Prostate gland (tissue), 2 donors: ENCODE measurements at places on chromosomes 4 and X.
A peak's percentile ranks its signal among the peaks of the same experiment; 100 is the strongest.

DNA sequence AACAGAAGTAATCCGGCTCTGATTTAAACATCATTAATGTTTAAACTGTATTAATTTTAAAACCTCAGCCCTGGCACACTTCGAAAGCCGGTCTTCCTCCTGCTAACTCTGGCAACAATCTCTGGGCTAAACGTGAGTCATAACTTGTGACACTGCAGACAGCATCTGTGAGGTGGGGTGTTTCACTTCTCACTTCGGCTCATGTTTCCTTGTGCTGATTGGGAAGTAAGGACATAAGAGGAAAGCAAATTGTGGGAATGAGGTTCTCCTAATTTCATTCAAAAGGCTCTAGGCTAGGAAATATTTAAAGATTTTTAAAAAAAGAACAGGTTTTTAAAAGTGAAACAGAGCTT is 139.9 kb upstream of the USP9X start:
- peak; percentile 5 for DNase-seq

DNA sequence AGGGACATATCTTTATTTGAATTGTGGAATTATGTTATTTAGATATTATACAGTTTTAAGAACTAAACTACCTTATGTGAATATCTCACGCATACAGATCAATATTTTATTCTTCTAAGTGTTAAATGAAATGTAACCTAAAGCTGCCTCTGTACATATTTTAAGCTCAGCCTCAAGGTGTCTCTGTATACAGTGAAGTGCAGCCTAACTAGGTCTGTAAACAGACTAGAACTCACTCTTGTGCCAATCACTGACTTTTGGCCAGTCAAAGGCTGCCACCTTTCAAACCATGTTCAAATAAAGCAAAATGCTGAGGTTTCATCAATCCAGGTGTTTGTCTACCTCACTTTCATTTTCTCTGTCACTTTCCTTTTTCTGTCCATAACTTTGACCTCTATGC is 1074.5 kb upstream of the PRKX start:
- DNase-seq, result no peak

GRCh38 chrX:111447298-111447697 is 35.3 kb upstream of the DCX start:
- no peak for DNase-seq

GRCh38 chr4:141132709-141133145 is 542 bp downstream of the RNF150 start:
- DNase-seq, result peak; percentile 29

- no peak for DNase-seq
Measured at GRCh38 chr4:6179362-6179761, 21.0 kb downstream of the JAKMIP1 start.

DNA sequence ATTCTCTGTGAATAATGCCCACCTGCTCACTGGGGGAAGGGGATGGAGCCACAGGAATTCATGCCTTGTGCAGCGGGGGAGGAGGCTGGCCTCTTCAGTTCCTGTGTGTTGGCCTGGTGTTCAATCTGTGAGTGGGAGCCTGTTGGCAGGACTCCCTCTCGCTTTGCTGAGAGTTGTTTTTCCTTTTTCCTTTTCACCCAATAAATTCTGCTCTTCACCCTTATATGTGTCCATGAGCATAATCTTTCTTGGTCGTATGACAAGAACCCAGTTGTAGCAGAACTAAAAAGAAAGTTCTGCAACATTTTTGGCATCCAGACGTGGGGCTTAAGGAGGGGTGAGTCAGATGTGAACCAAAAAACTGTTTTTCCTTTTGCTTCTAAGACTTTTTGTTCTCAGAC is 235.2 kb upstream of the HDX start:
- DNase-seq, result no peak

DNA sequence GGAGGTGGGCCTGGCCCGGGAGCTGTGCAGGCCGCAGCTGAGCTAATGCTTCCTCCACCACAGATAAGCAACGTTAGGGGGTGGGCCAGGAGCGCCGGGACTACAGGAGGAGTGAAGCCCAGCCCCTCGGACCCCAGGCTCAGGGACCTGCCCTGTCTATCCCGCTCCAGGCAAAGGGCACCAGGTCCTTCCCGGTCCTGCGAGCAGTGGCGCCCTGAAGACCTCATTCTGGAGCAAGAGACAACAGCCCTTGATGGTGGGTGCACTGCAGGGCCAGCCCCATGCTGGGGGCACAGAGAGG is 730 bp upstream of the TREX2 start:
- DNase-seq, result no peak

DNA sequence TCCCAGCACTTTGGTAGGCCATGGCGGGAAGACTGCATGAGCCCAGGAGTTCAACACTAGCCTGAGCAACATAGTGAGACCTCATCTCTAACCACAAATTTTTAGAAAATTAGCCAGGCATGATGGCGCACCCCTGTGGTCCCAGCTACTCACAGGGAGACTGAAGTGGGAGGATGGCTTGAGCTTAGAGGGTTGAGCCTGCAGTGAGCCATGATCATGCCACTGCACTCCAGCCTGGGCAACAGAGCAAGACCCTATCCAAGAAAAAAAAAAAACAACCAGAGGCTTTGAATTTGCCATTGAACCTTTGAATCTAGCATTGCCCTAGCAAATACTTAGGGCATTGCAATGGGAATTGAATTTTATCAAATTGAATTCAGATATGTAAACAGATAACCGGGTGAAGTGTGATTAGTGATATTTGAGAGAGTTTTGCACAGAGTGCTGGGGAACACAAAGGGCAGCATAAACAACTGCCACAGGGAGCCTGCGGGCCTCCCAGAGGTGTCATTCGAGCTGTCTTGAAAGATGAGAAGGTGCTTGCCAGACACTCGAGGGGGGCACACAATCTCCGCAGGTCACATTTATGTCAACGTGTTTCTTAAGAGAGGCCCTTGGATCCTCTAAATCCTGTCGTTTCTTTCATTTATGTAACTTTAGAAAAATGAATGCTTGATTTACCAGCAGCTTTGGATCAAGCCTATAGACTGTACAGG is 200.3 kb downstream of the AASDH start:
- no peak for DNase-seq

- DNase-seq, result no peak
Measured at GRCh38 chr4:149031399-149031798, 589.2 kb upstream of the NR3C2 start.

- peak; percentile 49 for DNase-seq
Measured at GRCh38 chr4:26058537-26058936, 144.5 kb downstream of the SMIM20 start.

DNA sequence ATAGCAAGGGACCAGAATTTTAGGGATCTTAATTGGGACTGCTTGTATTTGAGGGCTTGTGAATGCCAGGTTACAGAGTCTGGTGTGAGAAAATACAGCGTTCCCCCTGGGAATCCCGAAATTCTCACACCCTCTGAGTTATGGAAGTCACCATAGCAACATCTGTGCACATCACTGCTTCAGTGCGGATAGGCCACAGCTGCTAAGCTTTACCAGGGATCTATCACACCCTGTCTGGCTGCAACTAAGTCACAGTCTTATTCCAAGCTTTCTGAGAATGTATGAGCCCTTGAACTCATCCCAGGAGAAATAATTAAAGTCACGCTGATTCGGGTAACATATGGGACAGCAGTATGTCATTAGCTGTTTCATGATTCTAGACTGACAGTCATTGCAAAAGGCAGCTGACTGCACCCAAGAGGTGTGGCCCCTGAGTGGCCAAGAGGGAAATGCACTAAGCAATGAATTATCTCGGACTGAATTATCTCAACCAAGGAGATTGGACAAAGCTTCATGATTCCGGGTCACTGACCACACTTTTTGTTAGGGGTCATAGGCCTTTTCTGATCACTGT is 46.7 kb upstream of the BTC start:
- DNase-seq, result no peak

DNA sequence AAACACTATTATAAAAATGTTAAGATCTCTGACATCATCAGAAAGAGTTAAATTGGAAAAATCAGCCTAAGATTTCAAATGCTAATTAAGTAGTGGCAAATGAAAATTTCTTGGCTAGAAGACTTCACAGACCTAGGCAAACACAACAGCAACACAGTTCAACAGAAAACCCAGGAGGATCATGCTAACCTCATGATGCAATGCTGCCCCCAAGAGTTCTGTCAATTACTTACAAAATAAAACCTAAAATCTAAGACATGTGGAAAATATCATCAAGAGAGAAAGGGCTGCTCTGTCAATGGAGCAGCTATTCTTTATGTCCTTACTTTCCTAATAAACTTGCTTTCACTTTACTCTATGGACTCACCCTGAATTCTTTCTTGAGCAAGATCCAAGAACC is 21.0 kb downstream of the S100G start:
- no peak for DNase-seq

GRCh38 chr4:48340276-48340964 is 909 bp upstream of the SLAIN2 start:
- peak; percentile 58 for DNase-seq

- DNase-seq, result no peak
Measured at GRCh38 chr4:41748571-41749475, at the start of gene PHOX2B. Gene PHOX2B, minus strand, starts transcription at chr4:41748725. Its CDS starts 115 bp downstream, at chr4:41748610.

GRCh38 chr4:127403471-127404084 is 229.2 kb upstream of the INTU start:
- no peak for DNase-seq

DNA sequence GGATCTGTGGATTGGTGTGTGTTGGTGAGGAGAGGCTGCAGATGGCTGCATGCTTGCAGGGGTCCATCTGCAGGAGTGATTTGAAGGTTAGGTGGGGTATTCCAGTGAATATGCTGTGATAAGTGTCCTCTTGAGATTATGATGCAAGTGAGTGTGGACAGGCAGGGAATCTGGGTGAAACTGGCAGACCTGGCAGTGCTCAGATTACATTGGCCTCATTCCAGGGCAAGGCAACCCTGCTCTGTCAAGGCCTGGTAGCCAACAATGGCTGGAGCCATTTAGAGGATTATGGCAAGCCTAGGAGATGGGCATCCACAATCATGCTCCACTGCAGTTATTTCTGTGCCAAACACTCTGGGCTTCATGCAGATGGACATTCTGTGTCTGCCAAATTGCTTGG is 113.9 kb downstream of the RTL3 start:
- DNase-seq, result no peak

DNA sequence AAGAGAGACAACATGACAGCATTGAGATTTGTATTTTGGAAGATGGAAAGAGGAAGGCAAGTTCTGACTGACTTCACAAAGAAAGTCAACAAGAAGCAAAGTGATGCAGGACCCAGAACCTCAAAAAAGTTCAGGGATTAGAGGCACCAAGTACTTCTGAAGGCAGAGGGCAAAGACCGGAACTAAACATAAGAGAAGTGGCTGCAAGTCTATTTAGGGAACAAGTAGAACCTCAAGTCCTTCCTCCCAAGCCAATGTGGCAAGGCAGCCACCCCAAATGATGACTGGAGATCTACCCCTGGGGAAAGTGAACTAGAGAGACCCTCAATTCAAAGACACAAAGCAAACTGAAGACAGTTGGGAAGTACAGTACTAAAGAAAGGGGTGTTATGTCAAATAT is 46.6 kb downstream of the SLC39A8 start:
- DNase-seq, result no peak

DNA sequence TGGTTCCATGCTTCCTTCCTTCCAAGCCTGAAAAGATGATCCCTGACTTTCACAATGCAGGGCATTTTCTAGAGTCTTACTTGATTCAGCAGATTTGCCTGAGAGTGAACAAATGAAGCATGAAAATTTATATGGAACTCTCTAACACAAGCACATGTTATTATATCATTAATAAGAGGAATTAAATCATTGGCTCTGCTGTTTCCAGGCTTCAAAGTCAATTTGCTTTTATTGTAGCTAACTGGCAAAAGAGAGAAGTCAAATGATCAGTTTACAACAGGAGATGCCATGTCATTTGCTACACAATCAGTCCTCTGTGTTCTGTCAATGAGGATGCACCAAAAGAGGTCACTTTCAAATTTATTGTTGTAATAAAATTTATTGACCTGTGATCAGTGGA is 101.5 kb upstream of the UGT8 start:
- DNase-seq, result no peak

- no peak for DNase-seq
Measured at GRCh38 chrX:152893980-152894610, 3.8 kb upstream of the ZNF185 start.

DNA sequence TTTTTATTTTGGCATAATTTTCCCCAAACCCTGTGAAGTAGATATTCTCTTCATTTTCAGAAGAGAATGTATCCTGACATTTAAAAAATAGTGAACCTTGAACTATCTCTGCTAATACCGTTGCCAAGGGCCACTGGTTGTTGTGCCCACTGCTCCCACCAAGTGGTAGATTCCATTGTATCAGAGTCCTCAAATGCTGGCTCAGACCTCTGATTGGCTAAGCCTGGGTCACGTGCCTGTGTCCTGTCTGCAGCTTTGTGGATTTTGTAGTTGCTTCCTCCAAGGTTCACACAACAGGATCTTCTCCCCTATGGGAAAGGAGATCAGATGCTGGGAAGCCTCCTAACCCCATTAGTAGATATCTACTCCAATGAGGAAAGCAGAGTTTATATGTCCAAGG is 104.8 kb upstream of the CASK start:
- no peak for DNase-seq

GRCh38 chrX:13826770-13827169 is 9.9 kb upstream of the GPM6B start:
- no peak for DNase-seq

DNA sequence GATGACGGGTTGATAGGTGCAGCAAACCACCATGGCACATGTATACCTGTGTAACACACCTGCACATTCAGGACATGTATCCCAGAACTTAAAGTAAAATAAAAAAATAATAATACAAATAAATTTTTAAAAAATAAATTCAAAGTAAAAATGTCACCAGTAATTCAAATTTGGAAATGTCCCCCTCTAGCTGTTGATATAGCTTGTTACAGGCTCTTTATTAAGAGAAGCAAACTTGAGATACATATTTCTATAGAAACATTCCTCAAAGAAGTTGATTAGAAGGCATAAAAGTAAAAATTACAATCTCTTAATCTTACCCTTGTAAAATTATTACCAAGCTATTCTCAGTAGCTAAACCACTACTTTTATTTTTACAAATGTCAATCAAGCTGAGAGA is 1397.0 kb downstream of the FAM133A start:
- DNase-seq, result no peak

GRCh38 chr4:56671860-56672259 is 9.2 kb downstream of the HOPX start:
- no peak for DNase-seq

DNA sequence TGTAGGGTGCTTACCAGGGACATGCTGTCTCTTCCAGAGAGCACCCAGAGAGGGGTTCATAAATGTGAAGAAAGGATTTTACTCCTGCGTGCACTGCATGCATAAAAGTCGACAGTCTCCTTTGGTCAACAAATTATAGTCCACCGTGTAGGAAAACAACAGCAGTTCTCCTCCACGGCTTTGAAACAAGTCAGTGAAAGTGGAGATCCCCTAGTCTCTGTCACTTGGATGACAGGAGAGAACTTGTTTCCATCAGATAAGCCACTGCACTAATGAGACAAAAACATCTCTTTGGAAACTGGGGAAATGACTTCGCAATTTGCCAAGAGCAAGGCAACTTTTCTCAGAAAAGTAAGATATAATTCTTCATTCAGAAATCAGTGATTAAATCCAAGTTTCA is 9.7 kb downstream of the UNC5C start:
- DNase-seq, result no peak

DNA sequence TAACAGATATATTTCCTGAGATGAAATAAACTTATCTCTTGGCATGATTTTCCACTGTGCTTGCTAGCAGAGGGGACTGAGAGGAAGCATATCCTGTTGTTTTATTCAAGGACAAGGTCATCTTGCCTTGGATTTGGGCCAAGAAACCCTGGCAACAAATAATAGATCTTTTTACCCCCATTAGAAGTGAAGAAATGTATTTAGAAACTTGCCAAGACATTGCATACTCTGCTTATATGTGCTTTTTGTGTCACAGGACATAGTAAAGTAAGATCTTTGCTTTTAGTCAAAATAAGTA is 170.2 kb downstream of the RAPGEF2 start:
- no peak for DNase-seq
